GOT3 (cell line): ENCODE measurements at places on chromosomes 7 and 10.

- DNase-seq = no peak
Observed at GRCh38 chr10:97726636-97727178, 10.2 kb upstream of the ZFYVE27 start.

- peak; percentile 25 for DNase-seq
Observed at GRCh38 chr7:155858521-155859061, 46.3 kb upstream of the SHH start.

DNA sequence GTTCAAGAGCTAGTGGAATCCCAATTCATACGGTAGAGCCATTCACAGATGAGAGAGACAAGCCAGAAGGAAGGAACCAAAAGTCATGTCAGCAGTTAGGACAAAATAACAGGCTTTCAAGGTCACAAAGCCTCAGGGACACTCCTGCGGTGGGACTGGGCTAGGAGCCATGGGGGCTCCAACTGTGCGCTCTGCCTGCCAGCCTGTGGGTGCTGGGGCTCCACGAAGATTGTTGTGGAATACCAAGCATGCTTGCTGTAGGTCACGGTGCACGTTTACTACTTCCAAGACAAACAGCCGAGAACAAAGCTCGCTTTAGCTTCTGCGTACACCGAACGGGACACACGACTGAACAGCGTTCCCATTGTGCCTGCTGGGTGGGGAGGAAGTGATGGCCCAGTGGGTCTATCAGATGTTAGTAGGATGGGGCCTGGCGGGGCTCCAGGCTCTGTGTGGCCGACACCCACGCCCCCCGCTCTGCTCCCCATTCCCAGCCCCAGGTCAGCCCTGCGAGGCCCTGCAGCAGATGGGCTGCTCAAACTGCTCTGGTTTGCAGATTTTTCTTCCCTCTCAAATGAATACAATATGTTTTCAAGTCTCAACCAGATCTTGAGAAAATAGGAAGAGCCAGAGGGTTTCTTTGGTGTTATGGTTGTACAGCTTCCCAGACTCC, 158.9 kb downstream of the EGFR start:
- DNase-seq = no peak

DNA sequence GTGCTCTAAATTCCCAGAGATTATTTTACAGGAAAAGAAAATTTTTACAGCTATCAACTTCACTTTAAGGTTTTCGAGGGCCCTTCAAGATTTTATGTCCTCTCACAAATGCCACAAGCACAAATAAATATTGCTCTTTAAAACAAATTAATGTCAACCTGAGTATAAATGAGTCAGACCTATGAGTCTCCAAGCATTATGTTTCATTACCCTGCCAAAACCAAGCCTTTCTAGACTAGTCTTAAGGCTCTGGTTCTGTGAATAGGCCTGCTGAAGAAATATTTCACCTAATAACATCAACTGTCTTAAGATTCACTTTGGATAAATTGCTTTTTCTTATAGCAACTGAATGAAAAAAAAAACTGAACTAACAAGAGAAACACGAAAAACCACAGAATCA, 153.0 kb downstream of the PDE1C start:
- no peak for DNase-seq

GRCh38 chr7:12244694-12245093, 33.6 kb downstream of the TMEM106B start:
- DNase-seq = no peak

- DNase-seq = no peak
Observed at GRCh38 chr10:100983868-100984671, 3.2 kb downstream of the MRPL43 start.

- DNase-seq = no peak
Observed at GRCh38 chr10:100534726-100535125, 1.0 kb upstream of the HIF1AN start.

GRCh38 chr10:3395458-3395861, 222.9 kb upstream of the PITRM1 start:
- DNase-seq = no peak

DNA sequence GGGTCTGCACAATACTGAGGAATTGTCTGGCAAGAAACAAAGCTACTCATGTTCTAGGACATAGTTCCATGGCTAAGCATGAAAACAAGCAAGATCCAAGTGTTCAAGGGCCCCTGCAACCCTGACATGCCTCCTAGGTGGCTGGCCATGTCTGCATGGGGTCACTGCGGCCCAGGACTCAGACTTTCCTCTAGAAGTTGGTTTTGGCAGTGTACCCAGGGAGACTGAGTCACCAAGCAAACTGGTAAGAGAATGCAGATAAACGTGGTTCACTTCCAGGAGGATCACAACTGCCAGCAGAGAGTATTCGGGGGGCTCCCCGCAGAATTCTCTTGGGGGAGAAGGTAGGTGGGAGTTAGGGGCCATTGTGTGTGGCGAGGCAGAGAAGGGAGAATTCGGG, 7.4 kb upstream of the PFKFB3 start:
- no peak for DNase-seq

GRCh38 chr10:13087986-13088618, 11.9 kb upstream of the OPTN start:
- no peak for DNase-seq

DNA sequence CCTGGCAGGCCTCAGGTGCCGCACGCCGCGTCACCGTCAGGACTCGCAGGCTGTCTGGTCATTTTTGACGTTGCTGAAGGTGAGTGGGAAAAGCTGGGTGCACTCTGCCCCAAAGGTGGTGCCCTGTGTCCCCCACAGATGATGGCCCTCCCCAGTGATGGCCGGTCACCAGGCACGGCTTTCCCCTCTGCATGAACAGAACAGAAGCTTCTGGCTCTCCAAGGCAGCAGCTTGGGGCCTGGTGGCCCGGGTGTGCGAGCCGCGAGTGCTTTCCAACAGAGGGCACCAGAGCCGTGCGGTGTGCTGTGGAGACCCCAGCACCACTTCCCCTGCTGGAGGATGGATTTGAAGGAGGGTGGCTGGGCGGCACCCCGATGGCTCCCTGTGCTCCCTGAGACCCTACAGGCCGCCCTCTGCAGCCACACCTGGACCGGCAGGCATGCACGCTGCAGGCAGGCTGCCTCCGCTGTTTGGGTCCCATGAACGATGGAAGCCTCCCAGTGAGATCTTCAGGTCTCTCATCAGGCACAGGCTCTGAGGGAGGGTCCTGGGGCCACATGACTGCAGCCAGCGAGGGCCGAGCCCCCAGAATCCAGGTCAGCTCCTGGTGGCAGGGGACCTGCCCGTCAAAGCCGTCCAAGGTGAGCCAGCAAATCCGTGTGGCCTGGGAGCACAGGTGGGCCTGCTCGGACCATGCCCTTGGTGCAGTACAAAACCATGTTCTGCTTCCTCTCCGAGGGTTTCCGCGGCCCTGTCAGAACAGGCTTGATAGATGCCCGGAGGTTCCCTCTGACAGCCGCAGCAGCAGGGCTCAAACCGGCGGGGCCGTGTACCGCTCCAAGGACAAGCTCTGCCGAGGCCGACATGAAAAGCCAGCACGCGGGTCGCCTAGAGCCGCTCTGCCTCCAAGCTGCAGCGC, 195.4 kb downstream of the EBF3 start:
- DNase-seq = no peak

DNA sequence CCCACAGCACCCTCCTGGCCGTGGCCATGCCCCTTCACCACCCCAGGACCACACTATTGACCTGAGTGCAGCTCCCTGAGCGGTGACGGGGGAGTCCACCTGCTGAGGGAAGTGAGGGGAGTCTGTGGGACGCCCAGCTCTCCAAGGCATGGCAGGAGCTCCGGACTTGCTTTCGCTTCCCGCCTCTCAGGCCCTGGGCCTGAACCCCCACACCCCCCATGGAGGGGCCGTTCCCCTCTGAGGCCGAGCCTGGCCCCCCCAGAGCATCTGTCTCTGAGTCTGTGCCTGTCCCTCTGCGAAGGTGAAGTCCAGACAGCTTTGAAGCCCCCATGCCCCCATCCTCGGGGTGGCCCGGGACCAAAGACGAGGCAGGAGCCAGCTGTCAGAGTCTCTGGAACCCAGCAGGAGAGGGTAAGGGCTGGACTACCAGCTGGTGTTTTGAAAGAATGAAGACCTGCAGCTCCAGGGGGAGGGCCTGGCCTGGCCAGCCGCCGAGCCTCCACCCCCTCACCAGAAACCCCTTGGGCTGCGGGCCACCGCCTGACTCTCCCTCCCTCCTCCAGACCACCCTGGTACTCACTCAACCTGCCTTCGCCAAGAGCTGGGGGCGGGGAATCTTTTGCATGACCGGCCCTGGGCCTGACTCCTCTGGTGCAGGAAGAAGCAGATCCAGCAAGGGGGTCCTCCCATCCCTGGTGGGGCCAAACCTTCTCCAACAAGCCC, 114.0 kb downstream of the PDGFA start:
- no peak for DNase-seq

- DNase-seq = no peak
Observed at GRCh38 chr10:117373823-117374505, 1.3 kb downstream of the PDZD8 start.

GRCh38 chr7:151431768-151432311, 8.1 kb downstream of the CRYGN start:
- no peak for DNase-seq

GRCh38 chr7:27409776-27410175, 167.2 kb downstream of the EVX1 start:
- DNase-seq = no peak

GRCh38 chr10:129531969-129532660, 65.1 kb downstream of the MGMT start:
- no peak for DNase-seq

GRCh38 chr7:116633131-116633988, 38.6 kb upstream of the MET start:
- no peak for DNase-seq

DNA sequence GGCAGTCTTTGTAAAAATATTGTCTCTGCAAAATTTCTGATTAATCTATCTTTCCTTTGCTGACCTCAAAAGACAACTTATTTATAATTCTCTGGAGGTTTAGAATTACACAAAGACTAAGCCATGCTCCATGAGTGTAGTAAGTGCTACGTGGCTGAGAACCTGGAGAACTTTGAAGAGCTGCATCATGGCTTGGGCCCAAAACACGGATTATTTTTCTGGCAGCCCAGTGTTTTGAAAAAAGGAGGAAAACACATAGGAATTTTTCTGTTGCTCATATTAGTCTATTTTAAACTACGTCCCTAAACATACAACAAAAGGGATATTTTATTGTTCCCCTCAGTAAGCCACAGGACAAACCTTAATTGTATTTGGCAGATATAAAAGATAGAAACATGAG, 360.7 kb upstream of the MYO3A start:
- DNase-seq = no peak

- DNase-seq = no peak
Observed at GRCh38 chr10:11407939-11408338, 203.5 kb downstream of the USP6NL start.

GRCh38 chr7:118872568-118872967, 648.1 kb downstream of the ANKRD7 start:
- no peak for DNase-seq

- DNase-seq = no peak
Observed at GRCh38 chr7:99728615-99729014, 6.4 kb downstream of the CYP3A7 start.

GRCh38 chr10:12707461-12708185, 293.9 kb downstream of the CCDC3 start:
- DNase-seq = no peak

DNA sequence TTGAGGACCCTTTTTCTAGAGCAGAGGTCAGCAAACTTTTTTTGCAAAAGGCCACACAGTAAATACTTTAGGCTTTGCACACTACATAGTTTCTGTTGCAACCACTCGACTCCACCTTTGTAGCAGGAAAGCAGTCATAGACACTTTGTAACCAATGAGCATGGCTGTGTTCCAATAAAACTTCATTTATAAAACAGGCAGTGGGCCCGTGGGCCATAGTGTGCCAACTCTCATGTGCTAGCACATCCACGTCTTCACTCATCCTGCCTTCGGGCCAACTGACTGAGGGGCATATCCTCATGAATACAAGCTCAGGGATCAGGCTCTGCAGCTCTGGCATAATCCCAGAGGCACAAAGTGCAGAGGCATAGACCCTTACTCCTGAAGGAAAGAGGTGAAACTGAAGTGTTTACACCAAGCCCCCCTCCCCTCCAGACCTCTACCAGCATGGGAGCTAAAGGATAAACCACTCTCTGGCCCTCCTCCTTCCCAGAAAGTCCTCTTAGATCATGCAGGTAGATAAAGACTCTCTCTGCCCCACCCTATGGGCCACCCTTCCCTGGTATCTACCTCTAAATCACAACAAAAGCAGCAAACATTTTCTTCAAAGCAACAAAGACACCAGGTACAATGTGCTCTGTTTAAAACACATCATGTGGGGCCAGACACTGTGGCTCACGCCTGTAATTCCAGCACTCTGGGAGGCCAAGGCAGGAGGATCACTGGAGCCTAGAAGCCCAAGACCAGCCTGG, 71.0 kb downstream of the DLG5 start:
- no peak for DNase-seq

- no peak for DNase-seq
Observed at GRCh38 chr10:118800920-118801319, 46.1 kb upstream of the CACUL1 start.

GRCh38 chr10:43386549-43386948, 15.1 kb downstream of the FXYD4 start:
- no peak for DNase-seq

DNA sequence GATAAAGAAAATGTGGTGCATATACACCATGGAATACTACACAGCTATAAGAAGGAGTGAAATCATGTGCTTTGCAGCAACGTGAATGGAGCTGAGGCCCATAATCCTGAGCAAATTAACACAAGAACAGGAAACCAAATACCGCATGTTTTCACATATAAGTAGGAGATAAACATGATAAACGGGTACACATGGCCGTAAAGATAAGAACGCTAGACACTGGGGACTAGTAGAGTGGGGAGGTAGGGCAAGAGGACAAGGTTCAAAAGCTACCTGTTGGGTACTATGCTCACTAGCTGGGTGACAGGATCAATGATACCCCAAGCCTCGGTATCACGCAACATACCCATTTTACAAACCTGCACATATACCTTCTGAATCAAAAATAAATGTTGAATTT, 113.7 kb downstream of the CSTF2T start:
- no peak for DNase-seq

DNA sequence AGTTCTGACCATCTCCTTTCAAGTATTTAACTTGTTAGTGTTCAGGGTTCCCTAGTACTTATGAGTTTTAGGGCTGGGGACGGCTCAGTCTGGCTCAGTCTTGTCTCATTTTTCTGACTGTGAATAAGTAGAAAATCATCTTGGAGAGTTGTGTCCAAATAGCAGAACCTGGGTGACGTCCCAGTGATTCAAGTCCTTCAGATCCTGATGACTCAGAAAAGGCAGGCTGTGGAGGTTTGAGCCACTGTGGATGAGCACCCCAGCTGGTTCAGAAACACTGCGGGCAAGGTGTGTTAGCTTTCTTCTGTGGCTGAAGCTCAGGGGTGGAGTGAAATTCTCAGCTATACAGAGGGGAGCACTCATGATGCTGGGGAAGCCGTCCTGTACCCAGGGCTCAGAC, 154.4 kb upstream of the NPY start:
- DNase-seq = no peak

GRCh38 chr10:127485153-127485857, 63.8 kb upstream of the NPS start:
- DNase-seq = no peak

GRCh38 chr7:120774481-120774880, 83.5 kb downstream of the TSPAN12 start:
- DNase-seq = no peak
